ENCODE measurements at places on chromosomes 11 and 22.

- no peak for DNase-seq
Observed at GRCh38 chr11:23471878-23472277, 611.6 kb upstream of the CCDC179 start.

DNA sequence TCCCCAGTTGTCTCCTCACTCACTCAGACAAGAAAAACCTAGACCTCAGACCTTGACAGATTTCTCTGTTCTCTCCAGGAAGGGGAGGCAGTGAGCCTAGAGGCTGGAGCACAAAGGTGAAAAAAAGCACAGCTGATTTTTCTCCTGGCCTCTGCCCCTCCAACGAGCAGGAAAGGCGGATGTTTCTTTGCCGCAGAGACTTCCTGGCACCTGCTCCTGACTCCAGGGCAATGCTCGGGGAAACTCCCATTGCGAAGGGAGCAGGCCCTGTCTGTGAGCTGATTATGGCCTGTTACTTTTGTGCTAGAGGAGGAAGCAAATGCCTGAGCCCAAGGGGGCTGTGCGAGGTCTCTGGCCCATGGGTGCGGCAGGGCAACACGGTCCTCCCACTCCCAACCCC is 25.4 kb downstream of the MS4A10 start:
- DNase-seq = no peak

DNA sequence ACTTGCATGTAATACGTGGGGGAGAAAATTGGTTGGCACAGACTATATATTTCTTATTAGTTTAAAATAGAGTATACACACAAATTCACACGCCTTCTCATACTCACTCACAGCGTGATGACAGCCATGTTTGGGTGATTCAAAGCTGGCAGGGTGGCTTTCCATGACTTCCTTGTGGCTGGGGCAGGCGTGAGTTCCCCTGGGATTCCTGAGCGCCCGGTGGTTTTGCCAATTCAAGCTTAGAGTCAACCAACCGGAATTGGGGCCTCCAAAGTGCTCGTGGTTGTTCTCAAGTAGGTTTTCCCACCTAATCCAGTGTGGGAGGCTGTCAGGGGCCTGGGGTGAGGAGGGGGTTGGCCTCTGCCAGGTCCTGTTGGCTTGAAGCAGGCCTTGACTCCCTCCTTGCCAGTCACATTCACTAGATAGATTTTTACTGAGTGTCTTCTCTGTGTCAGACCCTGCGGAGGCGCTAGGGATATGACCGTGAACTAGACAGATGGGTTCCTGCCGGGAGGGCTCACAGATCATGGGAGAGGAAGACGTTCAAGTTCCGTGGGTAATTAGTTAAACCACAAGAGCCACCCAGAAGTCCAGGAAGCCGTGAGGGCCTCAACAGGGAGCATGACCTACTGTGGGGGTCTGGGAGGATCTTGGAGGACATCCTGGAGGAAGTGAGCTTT is 11.5 kb downstream of the PKNOX2 start:
- no peak for DNase-seq

- DNase-seq = no peak
Observed at GRCh38 chr22:49426098-49426497, 401.6 kb downstream of the BRD1 start.

DNA sequence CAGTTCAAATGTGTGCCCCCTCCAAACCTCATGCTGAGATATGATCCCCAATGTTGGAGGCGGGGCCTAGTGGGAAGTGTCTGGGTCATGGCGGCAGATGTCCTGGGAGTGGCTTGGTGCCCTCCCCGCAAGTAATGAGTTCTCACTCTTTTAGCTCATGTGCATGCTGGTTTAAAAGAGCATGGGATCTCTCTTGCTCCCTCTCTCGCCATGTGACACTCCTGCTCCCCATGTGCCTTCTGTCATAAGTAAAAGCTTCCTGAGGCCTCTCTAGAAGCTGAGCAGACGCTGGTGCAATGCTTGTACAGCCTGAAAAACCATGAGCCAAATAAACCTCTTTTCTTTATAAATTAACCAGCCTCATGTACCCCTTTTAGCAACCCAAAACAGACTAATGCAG is 98.8 kb downstream of the SGSM3 start:
- no peak for DNase-seq

- DNase-seq = no peak
Observed at GRCh38 chr11:5013012-5013411, 18.4 kb downstream of the OR51L1 start.

DNA sequence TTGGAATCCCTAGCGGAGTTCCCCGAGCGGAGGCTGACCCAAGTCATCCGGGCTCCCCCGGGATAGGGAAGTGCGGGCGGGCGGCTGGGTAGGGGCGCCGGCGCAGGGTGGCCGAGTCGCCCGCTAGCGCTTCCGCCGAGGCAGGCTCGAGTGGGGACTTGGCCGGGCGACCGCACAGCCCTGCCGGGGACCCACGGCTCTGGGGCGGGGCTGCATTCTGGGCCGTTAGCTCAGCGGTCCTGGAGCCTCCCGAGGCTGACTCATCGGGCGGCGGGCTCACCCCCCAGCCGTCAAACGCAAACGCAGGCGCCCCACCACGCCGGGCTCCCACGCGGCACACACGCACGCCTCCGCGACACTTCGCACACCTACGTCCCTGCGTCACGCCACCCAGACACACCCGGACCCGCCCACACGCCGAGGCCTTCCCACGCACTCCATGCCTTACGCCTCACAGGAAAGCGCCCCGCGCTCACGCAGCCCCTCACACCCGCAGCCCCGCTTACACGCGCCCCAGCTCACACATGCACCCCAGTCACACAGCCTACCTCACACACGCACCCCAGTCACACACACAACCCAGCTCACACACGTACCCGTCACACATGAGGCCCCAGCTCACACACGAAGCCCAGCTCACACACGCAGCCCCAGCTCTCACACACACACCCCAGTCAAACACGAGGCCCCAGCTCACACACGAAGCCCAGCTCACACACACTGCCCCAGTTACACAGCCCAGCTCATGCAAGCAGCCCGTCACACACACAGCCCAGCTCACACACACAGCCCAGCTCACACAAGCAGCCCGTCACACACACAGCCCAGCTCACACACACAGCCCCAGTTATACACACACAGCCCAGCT is 1.2 kb downstream of the PHLDB1 start:
- peak; percentile 75 for DNase-seq

- DNase-seq = no peak
Observed at GRCh38 chr11:61579676-61580270, 1.1 kb downstream of the SYT7 start.

DNA sequence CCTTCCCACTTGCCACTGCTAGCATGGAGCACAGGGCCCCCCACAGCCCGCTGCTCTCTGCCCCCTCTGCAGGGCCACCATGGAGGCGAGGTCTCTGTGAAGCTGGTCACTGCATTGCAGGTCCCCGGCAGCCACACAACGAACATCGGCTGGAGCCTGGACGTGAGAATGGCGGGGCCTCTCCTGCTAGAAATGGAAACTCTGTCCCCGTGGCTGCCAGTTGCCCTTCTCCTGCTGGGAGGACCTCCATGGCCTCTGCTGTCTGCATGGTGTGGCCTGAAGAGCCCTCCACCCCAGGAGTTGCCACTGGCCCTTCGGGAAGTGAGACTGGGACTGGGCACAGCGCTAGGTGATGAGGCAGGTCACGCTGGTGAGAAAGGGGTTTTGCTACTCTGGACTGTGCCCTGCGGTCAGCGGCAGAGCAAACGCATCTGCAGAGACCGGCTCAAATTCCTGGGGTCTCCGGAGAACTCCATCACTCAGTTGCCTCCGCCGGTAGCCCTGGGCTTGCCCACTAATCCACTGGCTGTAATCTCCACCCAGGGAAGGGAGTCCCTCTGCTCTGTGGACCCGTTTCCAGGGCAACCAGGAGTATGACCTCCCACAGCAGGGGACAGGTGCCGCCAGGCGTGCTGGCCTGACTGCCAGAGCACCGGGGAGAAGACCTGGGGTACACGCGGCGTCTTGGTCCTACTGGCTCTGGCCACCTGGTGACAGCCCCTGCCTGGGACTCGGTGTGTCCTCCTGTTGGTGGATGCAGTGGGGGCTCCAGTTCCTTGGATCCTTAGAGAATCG is 806.3 kb downstream of the BRD1 start:
- no peak for DNase-seq

GRCh38 chr22:33105501-33105911 is 47.3 kb upstream of the SYN3 start:
- no peak for DNase-seq

Measured in naive B cell (primary cell).